Neural progenitor cell (in vitro differentiated cells): ENCODE measurements at places on chromosomes 1 and 21. TPM values are rescaled to one million over a fixed set of nuclear protein-coding genes. Genes with fewer than 3 reads are reported as not detected.

The CD1E gene
- total RNA-seq = not detected in 2 replicates

The EPHX1 gene
- total RNA-seq = 4.3 and 5.7 TPM in 2 replicates

The TTF2 gene
- 36.1 and 38.2 TPM in 2 replicates for total RNA-seq

The DISC1 gene
- 1.8 and 3.2 TPM in 2 replicates for total RNA-seq

The INKA2 gene
- total RNA-seq = 2.4 TPM in 1 of 2 replicates, not detected in the other

The DIO1 gene
- total RNA-seq = not detected in 2 replicates

The SPRR2F gene
- not detected in 2 replicates for total RNA-seq

The DPT gene
- total RNA-seq = not detected in 2 replicates

The PAPPA2 gene
- 0.17 and 0.65 TPM in 2 replicates for total RNA-seq

The TEX38 gene
- not detected in 2 replicates for total RNA-seq

The ANKRD35 gene
- total RNA-seq = 1.1 and 1.9 TPM in 2 replicates

The GUCA2B gene
- not detected in 2 replicates for total RNA-seq

The CYP4A22 gene
- not detected in 2 replicates for total RNA-seq

The CFHR3 gene
- 4.8 and 20.9 TPM in 2 replicates for total RNA-seq

The GPR153 gene
- 8.4 and 27.3 TPM in 2 replicates for total RNA-seq

The ZBTB8B gene
- 4.2 and 5.6 TPM in 2 replicates for total RNA-seq

The DDR2 gene
- total RNA-seq = 0.69 and 0.74 TPM in 2 replicates
